ENCODE measurements at places on chromosomes 6 and 20. TPM values are rescaled to one million over a fixed set of nuclear protein-coding genes. Genes with fewer than 3 reads are reported as not detected.

Gene BHLHE23
- total RNA-seq: not detected

Gene E2F1
- total RNA-seq: 44.2 TPM

Gene DSE
- total RNA-seq: 30.2 TPM

Gene CAP2
- total RNA-seq: 5.3 TPM

Gene CNR1
- total RNA-seq: not detected

Gene PI3
- not detected for total RNA-seq

Gene KCNG1
- total RNA-seq: 0.85 TPM

Gene FAM209A
- not detected for total RNA-seq

Gene CST5
- total RNA-seq: not detected

Gene RGS17
- total RNA-seq: not detected

Gene TNXB
- under 0.01 TPM for total RNA-seq

Gene MOCS3
- total RNA-seq: 15.0 TPM

Gene C20orf204
- total RNA-seq: 1.8 TPM

GRCh38 chr6:142207265-142207877 is 60.3 kb downstream of the VTA1 start:
- peak; percentile 22 for DNase-seq

GRCh38 chr6:32431142-32431541 is 8.5 kb upstream of the HLA-DRA start:
- DNase-seq: no peak

DNA sequence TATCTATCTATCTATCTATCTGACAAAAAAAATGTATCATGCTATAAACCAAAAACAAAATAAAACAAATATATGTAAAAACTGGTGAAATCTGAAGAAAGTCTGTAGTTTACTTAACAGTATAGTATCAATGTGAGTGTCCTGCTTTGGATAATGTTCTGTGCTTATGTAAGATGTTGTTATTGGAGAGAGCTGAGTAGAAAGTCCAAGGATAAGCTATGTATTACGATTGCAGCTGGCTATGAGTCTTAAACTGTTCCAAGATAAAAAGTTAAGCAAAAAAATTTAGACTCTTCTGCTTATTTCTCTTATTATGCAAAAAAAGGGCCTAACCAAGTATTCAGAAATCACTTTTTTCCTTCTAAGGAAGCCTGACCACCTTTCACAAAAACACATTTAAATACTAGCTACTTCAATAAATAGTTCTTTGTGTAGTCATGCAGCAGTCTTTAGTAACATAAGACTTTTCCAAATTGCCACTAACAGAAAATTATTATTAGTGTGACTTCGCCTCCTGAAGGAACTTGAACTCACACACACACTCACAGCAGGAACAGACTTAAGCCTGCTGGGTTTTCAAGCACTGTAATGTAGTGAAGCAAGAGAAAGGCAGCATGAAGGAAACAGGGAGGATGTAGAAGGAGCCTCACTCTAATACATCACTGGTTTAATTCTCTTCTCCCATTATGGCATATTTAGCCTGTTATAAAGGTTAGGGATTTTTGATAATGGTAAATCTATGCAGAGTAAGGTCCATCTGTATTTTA is 265.8 kb upstream of the GJE1 start:
- DNase-seq: no peak

- DNase-seq: no peak
Observed at GRCh38 chr6:142867988-142868812, 76.8 kb downstream of the HIVEP2 start.

DNA sequence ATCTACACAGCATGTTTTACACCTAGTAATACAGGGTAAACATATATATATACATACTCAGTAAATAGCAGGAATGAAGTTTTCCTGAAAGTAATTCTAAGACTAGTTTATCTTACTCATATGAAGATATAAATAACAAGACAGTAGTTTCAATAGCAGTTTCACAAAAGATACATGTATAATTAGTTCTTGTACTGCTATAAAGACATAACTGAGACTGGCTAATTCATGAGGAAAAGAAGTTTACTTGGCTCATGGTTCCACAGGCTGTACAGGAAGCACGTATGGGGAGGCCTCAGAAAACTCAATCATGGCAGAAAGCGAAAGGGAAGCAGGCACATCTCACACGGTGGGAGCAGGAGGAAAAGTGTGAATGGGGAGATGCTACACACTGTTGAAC is 16.9 kb downstream of the RARS2 start:
- no peak for DNase-seq

- DNase-seq: no peak
Observed at GRCh38 chr6:18308070-18308735, 43.9 kb upstream of the DEK start.

- DNase-seq: peak; percentile 41
Observed at GRCh38 chr20:35618263-35619131, 2.9 kb downstream of the SPAG4 start.

GRCh38 chr20:59740621-59741020 is 136.3 kb downstream of the PHACTR3 start:
- DNase-seq: no peak

DNA sequence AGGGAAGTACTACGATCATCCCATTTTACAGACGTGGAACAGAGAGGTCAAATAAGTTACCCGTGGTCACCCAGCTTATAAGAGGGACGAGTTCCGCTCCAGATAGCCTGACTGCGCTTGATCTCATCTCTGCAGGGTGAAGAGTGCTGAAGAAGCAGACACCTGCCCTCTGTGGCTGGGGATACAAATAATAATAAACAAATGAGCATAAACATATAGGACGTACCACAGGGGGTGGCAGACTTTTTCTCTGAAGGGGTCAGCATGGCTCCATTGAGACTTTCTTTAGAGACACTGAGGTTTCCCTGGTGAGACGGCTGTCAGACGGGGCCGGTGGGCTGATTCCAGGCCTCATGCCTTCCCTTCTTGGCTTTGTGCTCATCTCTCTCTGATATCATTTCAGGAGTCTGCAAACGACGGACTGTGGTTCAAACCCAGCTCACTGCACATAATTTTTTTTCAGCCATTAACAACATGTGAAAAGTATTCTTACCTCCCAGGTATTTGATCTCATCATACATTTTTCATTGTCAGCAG is 47.1 kb downstream of the IRF4 start:
- no peak for DNase-seq

DNA sequence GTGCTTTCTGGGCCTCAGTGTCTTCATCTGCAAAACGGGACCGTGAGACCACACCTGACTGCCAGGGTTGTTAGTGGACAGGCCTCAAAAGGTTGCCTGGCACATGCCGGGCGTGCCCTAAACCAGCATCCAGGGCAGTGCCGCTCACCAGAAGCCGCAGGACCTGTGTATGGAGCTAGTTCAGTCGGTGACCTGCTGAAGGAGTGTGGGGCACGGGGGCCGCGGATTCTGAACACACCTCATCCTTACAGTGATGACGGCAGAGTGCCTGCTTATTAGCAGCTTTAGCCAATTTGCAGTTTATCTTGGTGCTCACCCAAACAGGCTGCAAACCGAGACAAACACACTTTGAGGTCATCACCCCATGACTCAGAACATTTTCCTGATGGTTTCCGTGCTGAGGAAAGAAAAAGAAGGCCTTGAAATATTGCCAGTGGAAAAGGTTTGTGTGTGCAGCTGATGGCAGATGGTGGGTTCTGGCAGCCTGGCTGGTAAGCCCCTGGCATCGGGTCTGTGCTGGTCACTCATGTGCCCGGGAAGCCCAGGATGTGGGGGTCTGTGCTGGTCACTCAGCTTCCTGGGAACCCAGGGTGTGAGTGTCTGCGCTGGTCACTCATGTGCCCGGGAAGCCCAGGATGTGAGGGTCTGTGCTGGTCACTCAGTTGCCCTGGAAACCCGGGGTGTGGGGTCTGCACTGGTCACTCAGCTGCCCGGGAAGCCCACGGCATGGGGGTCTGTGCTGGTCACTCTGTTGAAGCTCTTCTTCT is 153.8 kb downstream of the ERMARD start:
- no peak for DNase-seq

- peak; percentile 8 for DNase-seq
Observed at GRCh38 chr6:120055071-120055470, 705.5 kb upstream of the MAN1A1 start.

DNA sequence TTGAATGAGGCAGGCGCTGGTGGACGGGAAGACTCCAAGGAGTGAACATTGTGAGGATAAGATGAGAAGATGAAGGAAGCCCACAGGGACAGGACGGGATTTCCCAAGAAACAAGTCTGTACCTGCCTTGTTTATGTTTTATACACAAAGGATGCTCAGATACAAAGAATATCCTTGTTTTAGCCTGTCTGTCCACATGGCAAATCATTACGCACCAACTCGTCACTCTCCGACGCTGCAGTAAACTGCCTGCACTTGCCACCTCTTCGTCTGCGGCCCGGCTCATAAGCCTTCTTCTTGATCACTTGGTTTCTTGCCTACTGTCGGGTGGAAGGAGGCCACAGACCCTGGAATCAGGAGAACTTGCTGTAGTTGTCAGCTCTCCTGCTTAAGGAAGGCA is 85.4 kb downstream of the CD83 start:
- no peak for DNase-seq

All from G401 (cell line).